ENCODE measurements at places on chromosomes 1 and 21. TPM values are rescaled to one million over a fixed set of nuclear protein-coding genes. Genes with fewer than 3 reads are reported as not detected.

MYBPH gene
- total RNA-seq, result 1.4 TPM

CD48 gene
- total RNA-seq, result not detected

STXBP3 gene
- 74.0 TPM for total RNA-seq

GRCh38 chr1:115255154-115255553 is 82.9 kb downstream of the NGF start:
- H3K4me3 ChIP-seq, result no peak overlapping the region
- no peaks in the 10 kb centered on the region for H3K36me3 ChIP-seq
- no peak overlapping the region for H3K27ac ChIP-seq

GRCh38 chr1:59565611-59566410 is 248.9 kb upstream of the HOOK1 start:
- H3K27ac ChIP-seq, result no peak overlapping the region
- no peaks in the 10 kb centered on the region for H3K4me1 ChIP-seq
- peak; percentile 49 for DNase-seq

DNA sequence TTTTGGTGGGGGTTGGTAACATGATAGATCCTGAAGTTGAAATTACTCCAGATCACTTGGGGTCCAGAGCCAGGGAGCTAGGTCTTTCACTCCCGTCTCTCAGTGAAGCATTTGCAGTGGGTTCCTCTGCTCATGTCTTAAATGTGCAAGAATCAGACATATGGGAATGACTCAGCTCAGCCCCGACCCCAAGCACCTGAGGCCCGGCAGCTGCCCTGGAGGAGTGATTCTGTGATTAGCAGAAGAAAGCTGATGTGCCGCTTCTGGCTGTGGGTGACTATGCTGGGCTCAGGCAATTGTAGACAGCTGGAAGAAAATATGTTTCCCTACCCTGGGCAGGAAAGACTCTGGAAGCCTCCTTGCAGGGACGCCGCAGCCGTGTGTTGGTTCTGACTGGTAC is 601.7 kb downstream of the NPHP4 start:
- H3K27me3 ChIP-seq, result no peaks in the 10 kb centered on the region
- no peaks in the 10 kb centered on the region for H3K36me3 ChIP-seq
- H3K4me3 ChIP-seq, result no peak overlapping the region
- DNase-seq, result no peak
- H3K4me1 ChIP-seq, result no peaks in the 10 kb centered on the region
- H3K27ac ChIP-seq, result no peak overlapping the region

GRCh38 chr1:19971664-19972063 is 7.8 kb downstream of the PLA2G2A start:
- no peak overlapping the region for H3K4me3 ChIP-seq
- DNase-seq, result no peak
- H3K4me1 ChIP-seq, result no peaks in the 10 kb centered on the region
- H3K36me3 ChIP-seq, result no peaks in the 10 kb centered on the region
- H3K27me3 ChIP-seq, result peaks cover 4% of the 10 kb centered on the region

DNA sequence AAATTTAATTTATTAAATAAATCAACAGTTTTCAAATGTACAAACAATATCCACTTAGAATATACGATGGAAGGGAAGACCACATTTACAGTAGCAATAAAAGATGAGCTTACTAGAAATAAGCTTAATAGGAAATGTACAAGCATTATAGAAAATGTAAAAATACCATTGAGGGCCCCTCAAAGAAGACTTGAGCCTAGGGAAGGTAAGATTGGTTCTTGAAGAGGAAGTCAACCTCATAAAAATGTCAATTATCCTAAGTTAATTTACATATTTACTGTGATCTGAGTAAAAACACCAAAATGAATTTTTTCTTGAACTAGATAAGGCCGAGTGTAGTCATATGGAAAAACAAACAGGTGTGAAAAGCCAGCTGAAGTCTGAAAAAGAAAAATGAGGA is 39.7 kb upstream of the TRIM67 start:
- H3K4me1 ChIP-seq, result no peaks in the 10 kb centered on the region
- H3K27me3 ChIP-seq, result no peaks in the 10 kb centered on the region
- no peaks in the 10 kb centered on the region for H3K36me3 ChIP-seq
- H3K4me3 ChIP-seq, result no peak overlapping the region
- no peak overlapping the region for H3K27ac ChIP-seq

GRCh38 chr1:34066166-34066565 is 98.9 kb downstream of the CSMD2 start:
- no peaks in the 10 kb centered on the region for H3K4me1 ChIP-seq
- no peak overlapping the region for H3K4me3 ChIP-seq
- no peaks in the 10 kb centered on the region for H3K36me3 ChIP-seq
- no peak overlapping the region for H3K27ac ChIP-seq
- H3K27me3 ChIP-seq, result no peaks in the 10 kb centered on the region
- no peak for DNase-seq

- H3K36me3 ChIP-seq, result no peaks in the 10 kb centered on the region
- no peak overlapping the region for H3K27ac ChIP-seq
- no peak overlapping the region for H3K4me3 ChIP-seq
- H3K27me3 ChIP-seq, result no peaks in the 10 kb centered on the region
- no peak for DNase-seq
- peaks cover 4% of the 10 kb centered on the region for H3K4me1 ChIP-seq
Observed at GRCh38 chr1:14875524-14876509, 277.3 kb downstream of the KAZN start.

DNA sequence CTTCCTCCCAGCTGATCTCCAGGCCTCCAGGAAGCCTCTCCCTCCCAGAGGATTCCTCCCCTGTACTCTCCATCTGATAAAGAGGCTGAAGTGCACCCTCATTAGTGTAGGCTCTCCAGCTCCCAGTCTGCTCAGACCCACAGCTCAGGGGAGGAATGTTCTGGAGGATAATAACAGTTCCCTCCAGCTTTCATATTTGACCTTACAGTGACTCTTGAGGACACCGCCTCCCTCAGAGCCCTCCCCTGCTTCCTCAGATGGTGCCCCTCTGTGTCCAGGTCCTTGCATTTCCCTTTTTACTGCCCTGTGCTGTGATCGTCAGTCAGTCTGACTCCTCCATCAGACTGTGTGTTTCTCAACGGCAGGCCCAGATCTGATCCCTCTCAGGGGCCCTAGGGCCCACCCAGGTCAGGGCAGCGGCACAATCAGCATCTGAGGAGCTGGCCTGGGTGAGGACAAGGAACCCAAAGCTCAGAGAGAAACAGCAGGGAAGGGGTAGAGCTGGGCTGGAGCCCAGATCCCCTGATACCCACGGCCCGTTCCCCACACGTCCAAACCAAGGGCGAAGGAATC is 1.1 kb upstream of the SHISAL2A start:
- H3K36me3 ChIP-seq, result no peaks in the 10 kb centered on the region
- no peak overlapping the region for H3K4me3 ChIP-seq
- peaks cover 5% of the 10 kb centered on the region for H3K4me1 ChIP-seq

DNA sequence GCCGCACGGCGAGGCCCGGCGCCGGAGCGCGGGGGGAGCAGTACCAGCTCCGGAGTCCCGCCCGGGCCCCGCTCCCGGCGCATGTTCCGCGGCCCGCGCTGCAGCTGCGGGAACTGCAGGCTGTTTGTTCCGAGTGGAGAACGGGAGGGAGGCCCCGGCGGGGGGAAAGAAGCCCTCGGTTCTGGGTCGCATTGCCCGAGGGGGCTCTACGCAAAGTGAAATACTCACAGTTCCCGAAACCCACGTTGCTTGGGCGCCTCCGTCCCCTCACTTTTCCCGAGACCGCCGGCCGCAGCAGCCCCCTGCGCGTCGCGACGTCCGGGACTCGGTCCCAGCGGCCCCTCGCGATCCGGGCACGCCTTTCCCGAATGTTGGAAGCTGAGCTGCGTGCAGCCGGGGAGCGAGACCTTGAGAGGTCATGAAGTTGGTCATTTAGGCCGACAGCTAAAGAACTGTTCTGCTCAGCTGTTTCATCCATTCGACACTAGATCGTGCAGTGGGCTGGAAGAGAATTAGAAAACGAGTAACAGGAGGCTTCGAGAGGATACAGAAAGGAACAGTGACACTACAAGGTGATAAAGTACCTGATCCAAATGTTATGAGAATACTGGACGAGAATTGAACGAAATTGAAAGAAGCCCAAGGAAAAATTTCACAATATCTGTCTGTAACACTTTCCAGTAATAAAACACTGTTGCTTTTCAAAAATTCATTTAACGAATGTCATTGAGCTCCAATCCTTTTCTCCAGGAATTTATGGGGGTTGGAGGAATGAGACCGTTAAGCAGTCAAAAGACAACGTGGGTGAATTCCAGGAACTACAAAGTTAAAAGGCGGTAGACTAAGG is 657 bp upstream of the LIN9 start:
- no peaks in the 10 kb centered on the region for H3K27me3 ChIP-seq
- peak overlapping the region; percentile 99 for H3K4me3 ChIP-seq
- no peaks in the 10 kb centered on the region for H3K36me3 ChIP-seq
- H3K27ac ChIP-seq, result peak overlapping the region; percentile 95
- DNase-seq, result peak; percentile 65
